Smooth muscle cell of bladder (primary cell): ENCODE measurements at places on chromosomes 3 and 15. TPM values are rescaled to one million over a fixed set of nuclear protein-coding genes. Genes with fewer than 3 reads are reported as not detected.

GRM2 gene
- total RNA-seq = under 0.01 TPM in 1 of 2 replicates, not detected in the other

SLC28A1 gene
- total RNA-seq = not detected in 2 replicates

ACP3 gene
- 1.2 and 1.3 TPM in 2 replicates for total RNA-seq

MASP1 gene
- 203 and 319 TPM in 2 replicates for total RNA-seq
